Neural crest cell (in vitro differentiated cells): ENCODE measurements at places on chromosomes 7 and 10. TPM values are rescaled to one million over a fixed set of nuclear protein-coding genes. Genes with fewer than 3 reads are reported as not detected.

DNA sequence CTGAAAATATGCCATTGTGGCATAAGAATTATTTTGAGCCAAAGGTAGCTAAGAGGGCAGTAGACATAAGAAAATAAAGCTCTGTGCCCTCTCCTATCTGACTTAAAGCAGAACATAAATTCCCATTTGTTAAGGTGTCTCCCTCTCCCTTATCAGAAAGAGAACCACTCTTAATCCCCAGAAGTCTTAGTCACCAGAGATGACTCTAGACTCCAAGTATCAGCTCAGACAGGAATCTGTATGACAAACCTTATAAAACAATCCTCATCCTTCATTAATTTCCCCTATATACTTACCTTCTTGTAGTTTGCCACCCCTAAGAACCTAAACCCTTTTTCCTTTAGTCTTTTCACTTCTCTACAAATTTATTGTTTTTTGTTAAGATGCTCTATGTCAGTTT lies 21.8 kb upstream of the PIP4K2A start:
- no peaks in the 10 kb centered on the region for H3K36me3 ChIP-seq
- H3K27me3 ChIP-seq = no peaks in the 10 kb centered on the region
- DNase-seq = no peak
- no peak overlapping the region for H3K4me3 ChIP-seq

DNA sequence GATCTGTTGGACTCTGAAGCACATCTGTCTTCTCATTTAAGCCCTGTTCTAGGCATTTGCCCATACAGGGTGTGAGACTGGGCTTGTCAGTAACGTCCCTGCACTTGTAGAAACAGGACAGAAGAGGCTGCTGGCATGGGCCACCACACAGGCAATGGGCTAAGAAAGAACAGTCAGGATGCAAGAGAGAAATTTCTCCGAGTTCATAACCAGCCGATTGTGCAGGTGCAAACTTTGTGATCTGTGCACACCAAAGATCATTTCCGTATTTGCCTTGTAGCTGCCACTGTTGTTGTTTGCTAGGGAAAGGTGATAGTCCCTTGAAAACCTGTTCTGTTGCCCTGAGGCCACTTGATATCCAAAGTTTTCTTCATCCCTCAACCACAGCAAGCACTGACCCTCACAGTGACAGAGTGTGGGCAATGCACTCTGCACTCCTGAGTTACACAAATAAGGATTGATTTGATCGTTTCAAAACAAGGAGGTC lies 20.3 kb downstream of the KLF6 start:
- no peak overlapping the region for H3K27ac ChIP-seq
- no peaks in the 10 kb centered on the region for H3K36me3 ChIP-seq
- H3K4me1 ChIP-seq = peaks cover 29% of the 10 kb centered on the region
- H3K27me3 ChIP-seq = no peaks in the 10 kb centered on the region

DNA sequence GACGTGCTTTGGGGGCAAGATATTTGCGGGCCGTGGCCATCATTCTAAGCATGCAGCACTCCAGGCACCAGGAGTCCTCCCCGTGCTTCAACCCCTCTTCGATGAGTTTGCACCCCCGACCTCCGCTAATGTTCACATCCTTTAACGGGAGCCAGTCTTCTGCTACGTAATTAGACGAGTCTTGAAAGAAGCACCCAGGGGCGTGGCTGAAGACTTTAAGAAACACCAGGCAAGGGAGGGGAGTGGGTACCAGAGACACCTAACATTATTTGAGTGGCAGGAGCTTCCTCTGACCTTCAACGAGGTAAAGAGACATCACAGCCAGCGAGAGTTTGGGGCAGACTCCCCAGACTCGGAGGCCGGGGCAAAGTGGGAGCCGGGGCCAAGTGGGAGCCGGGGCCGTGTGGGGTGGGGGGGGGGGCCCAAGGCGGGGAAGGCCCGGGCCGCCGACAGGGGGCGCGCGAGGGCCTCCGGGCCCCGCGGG lies 31.1 kb upstream of the TOMM7 start:
- H3K36me3 ChIP-seq = peaks cover 10% of the 10 kb centered on the region
- no peak for DNase-seq

- no peaks in the 10 kb centered on the region for H3K36me3 ChIP-seq
- H3K4me1 ChIP-seq = peaks cover 7% of the 10 kb centered on the region
- H3K27ac ChIP-seq = no peak overlapping the region
- DNase-seq = no peak
These were observed 148.5 kb downstream of the MAPK8 start for GRCh38 chr10:48455055-48455391.

GRCh38 chr10:35368485-35369048 lies 32.3 kb downstream of the CCNY start:
- H3K4me3 ChIP-seq = no peak overlapping the region
- no peaks in the 10 kb centered on the region for H3K27me3 ChIP-seq
- no peak overlapping the region for H3K27ac ChIP-seq
- no peak for DNase-seq

GRCh38 chr7:91512958-91513357 lies 248.7 kb downstream of the FZD1 start:
- no peak overlapping the region for H3K4me3 ChIP-seq
- no peak overlapping the region for H3K27ac ChIP-seq
- H3K27me3 ChIP-seq = no peaks in the 10 kb centered on the region
- H3K4me1 ChIP-seq = no peaks in the 10 kb centered on the region
- DNase-seq = no peak
- H3K36me3 ChIP-seq = no peaks in the 10 kb centered on the region

DNA sequence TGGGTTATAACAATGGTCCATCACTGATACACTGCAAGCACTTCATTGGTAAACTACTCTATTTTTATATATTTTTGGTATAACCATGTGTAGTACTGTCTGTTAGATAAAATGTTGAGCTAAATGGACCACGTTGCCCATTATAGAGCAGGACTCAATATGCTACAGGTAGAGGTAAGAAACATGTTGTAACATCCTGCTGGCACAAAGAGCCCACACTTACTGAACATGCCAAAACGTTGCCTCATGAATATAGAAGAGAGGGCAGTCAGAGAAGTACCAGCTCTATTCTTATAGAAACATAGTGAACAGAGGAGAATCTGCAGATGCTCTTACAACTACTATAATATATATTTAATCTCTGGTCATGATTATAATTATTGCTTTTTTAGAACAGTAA lies 18.4 kb upstream of the MET start:
- H3K36me3 ChIP-seq = no peaks in the 10 kb centered on the region
- DNase-seq = no peak
- no peaks in the 10 kb centered on the region for H3K27me3 ChIP-seq

DNA sequence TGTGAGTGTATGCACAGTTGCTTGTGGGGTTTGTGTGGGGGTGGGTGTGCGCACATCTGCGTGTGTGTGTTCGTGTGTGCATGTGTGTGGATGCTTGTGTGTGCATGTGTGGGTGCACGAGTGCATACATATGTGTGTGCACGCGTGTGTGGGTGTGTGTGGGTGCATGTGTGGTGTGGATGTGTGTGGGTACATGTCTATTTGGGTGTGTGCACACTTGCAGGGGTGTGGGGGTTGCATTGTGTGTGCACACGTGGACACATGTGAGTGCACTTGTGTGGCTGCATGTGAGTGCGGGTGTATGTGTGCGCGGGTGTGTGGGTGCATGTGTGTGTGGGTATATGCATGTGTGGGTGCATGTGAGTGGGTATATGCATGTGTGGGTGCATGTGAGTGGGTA lies 73.7 kb downstream of the NKX6-2 start:
- H3K4me1 ChIP-seq = peaks cover 43% of the 10 kb centered on the region
- H3K27me3 ChIP-seq = peaks cover 84% of the 10 kb centered on the region
- no peak overlapping the region for H3K27ac ChIP-seq
- peaks cover 5% of the 10 kb centered on the region for H3K36me3 ChIP-seq

DNA sequence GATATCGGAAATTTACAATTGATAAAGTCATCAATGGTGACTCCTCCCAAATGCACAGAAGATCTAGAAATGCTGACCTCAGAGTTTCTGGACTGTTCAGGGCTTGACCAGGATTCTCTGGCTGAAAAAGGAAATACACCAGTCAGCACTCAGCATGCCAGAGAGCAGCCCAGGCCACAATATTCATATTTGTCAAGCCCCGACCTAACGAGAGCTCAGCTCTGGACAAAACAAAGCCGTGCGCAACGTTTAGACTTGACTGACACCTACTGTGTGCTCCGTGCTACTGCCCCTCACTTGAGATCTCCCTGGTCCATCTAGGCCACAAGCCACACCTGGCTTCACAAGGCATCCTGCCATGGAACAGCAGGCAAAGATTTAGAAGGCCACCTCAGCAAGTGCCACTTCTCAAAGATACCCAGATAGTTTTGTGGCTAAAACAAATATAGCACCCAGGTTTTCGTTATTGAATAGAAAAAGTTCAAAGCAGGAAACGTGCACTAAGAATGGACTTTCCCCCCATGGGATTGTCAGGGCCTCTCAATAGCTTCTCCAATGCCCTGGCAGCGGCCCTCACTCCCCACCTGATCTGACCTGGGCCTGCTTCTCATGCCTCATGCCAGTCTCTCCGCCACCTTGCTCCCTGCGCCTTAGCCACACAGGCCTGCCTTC lies 218.3 kb downstream of the FAM107B start:
- peaks cover 2% of the 10 kb centered on the region for H3K36me3 ChIP-seq
- H3K27me3 ChIP-seq = no peaks in the 10 kb centered on the region
- no peak for DNase-seq

DNA sequence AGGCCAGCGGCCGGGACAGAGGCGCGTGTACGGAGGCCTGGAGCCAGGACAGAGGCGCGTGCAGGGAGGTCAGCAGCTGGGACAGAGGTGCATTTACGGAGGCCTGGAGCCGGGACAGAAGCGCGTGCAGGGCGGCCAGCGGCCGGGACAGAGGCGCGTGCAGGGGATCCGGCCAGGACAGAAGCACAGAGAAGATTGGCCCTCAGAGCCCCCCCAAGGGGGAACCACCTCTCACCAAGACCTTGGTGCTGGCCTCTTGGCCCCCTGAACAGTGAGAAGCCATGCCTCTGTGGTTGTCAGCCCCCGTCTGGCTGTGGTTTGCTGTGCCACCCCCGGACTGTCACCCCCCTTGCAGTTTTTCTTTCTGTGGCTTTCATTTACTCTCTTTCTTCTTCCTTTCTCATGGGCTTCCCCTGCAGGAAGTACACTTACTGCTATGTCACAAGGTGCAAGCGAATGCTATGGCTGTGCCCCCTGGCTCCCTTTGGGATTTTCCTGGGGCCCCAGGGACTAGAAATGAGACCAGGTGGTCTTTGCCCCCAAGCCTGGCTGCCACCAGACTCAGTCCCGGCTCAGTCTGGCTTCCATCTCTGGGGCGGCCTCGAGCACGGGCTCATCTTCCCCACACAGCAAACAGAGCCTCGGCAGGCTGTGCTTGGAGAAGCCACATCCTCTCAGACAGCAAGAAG lies 41.1 kb downstream of the INSIG1 start:
- H3K4me3 ChIP-seq = no peak overlapping the region
- peaks cover 16% of the 10 kb centered on the region for H3K27me3 ChIP-seq
- no peaks in the 10 kb centered on the region for H3K4me1 ChIP-seq
- H3K36me3 ChIP-seq = no peaks in the 10 kb centered on the region

GRCh38 chr7:145394126-145394525 lies 558.3 kb upstream of the TPK1 start:
- no peak overlapping the region for H3K4me3 ChIP-seq
- no peak for DNase-seq
- H3K27me3 ChIP-seq = peaks cover 2% of the 10 kb centered on the region
- H3K27ac ChIP-seq = no peak overlapping the region
- no peaks in the 10 kb centered on the region for H3K4me1 ChIP-seq

DNA sequence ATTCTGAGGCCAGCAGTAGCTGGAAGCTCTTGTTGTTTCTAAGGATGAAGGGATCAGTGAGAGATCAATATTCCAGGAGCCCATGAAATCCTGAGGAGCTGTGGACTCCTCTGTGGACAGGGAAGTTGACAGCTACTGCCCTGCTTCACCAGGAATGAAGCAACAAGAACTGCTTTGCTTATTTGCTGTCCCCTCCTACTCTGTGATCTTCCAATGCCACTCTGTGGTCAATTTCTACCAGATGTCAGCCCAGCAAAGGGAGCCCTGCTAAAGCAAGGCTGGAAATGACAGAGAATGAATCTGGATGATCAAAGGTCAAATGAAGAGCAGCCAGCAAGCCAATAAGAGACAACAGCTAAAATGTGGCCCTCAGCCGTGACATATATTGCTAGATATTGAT lies 227.5 kb upstream of the CHRM2 start:
- no peak overlapping the region for H3K4me3 ChIP-seq
- H3K36me3 ChIP-seq = no peaks in the 10 kb centered on the region
- H3K27ac ChIP-seq = no peak overlapping the region
- no peaks in the 10 kb centered on the region for H3K4me1 ChIP-seq

DNA sequence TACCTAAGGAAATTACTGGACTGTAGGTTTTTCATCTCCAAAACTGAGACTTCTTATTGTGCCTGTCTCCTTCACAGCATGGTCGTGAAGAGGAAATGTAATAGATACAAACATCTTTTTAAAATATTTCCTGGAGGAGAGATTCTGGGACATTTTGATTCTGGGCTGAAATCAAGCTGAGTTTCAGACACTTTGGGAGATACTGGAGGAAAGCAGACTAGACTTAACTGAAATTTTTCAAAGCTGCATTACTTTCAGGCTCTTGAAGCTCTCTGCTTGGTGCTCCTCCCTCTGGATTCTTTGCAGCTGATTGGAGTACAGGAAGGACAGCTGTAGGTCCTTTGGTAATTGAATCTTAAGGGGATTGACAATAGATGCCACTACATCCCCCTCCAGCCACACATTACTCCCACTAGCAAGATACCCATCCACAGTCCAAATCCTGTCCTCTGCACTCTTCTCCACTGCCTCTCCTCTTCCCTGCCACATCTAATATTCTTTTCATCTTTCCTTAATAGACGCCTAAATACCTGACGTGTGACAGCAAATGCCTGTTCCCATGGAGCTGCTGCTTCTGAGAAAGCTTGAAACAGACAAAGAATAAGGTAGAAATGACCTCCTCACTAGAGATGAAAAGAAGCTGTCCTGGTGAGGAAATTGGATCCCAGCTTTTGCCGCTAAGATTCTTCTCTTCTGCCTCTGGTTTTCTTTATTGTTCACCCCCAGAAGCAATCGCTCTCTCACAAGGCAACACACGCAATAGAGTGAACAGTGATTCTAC lies 111.5 kb upstream of the PHYHIPL start:
- no peak overlapping the region for H3K4me3 ChIP-seq
- no peak for DNase-seq
- H3K27me3 ChIP-seq = no peaks in the 10 kb centered on the region
- peaks cover 21% of the 10 kb centered on the region for H3K4me1 ChIP-seq
- H3K36me3 ChIP-seq = no peaks in the 10 kb centered on the region
- peak overlapping the region; percentile 44 for H3K27ac ChIP-seq

DNA sequence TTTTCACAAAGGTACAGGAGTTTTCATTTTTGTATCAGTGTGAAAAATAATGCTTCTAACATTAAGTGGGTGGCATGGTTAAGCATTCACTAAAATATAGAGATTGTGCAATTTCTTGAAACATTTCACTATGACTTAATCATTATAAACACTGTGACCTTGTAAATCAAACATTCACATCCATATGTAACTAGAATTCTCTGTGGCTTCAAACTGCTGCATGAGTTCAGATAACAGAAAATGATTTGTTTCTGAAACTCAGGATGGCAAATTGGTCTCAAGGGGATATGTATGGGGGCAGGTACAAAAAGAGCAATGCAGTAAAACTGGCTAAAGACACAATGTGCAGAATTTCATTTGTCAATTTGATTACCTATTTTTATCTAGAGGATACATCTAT lies 3.8 kb downstream of the FAM133B start:
- no peak for DNase-seq
- H3K27me3 ChIP-seq = peaks cover 9% of the 10 kb centered on the region
- no peak overlapping the region for H3K27ac ChIP-seq
- peak overlapping the region; percentile 22 for H3K4me3 ChIP-seq

Gene CYP2E1
- total RNA-seq = 0.48 and 0.49 TPM in 2 replicates

Gene BZW2
- total RNA-seq = 98.2 and 108 TPM in 2 replicates

Gene LIPF
- not detected in 2 replicates for total RNA-seq

Gene IGFBP3
- 35.2 and 40.2 TPM in 2 replicates for total RNA-seq

Gene LANCL2
- total RNA-seq = 23.0 and 23.4 TPM in 2 replicates

Gene BHLHA15
- total RNA-seq = not detected in 2 replicates

Gene AKR1C1
- 3.7 and 5.7 TPM in 2 replicates for total RNA-seq

Gene LLCFC1
- total RNA-seq = not detected in 2 replicates

Gene RAB19
- total RNA-seq = not detected in 2 replicates
